ENCODE measurements at places on chromosomes 5 and 9.

DNA sequence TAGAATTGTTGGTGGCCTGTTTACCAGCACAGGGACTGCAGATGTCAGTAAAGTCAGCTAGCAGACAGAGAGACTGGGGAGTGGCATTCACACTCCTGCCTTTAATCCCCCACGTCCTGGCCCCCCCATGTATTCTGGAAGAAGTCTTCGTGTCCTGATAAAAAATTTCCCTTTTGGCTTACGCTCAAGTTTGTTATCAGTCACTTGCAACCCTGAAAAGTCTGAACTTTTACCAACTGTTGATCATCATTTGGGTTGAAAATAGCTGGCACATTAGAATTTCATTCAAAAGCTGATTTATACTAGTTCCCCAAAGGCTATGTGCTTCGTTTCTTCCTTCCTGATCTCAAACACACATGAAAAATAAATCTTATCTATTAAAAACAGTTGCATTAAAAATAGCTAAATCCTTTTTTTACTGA lies 5.8 kb upstream of the CRHBP start:
- no peak for DNase-seq

DNA sequence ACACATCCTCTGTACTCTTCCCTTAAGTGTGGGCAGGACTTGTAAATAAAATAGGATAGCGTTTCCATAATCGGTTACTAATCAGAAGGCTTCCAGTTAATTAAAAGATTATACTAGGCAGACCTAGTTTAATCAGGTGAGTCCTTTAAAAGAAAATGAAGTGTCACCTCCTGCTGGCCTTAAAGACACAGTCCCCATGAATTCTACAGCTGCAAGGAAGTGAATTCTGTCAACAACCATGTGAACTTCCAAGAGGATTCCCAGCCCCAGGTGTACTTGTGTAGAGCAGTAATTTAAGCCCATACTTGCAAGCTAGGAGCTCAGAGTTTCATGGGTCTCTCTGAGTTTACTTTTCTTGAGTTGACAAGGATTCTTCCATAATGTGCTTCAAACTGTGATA lies 918.3 kb downstream of the DTWD2 start:
- DNase-seq: no peak

DNA sequence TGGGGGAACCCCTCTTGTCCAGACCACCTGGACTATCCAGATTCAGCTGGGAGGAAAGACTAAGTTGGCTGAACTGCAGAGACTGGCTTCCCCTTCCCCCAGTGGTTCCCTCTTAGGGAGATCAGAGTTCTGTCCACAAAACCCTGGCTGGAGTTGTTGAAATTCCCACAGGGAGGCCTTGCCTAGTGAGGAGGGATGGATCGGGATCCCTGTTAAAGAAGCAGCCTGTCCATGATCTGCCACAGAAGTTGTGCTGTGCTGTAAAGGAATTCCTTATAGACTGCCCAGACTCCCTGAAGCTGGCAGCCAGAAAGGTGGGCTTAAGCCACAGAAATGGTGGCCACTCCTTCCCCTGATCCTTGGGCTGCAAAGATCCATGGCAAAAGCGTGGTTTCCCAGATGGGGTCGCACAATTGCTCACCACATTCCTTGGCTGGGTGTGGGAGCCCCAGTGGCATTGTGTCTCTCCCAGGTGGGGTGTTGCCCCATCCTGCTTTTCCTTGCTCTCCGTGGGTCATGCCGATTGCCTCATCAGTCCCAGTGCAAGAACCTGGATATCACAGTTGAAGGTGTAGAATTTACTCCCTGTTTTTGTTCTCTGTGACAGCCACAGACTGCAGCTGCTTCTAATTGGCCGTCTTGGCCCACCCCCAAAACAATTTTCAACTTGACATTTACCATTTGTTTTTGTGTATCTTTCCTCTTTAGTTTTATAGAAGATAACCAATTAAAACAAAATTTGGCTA lies 342.4 kb downstream of the FGF10 start:
- no peak for DNase-seq

DNA sequence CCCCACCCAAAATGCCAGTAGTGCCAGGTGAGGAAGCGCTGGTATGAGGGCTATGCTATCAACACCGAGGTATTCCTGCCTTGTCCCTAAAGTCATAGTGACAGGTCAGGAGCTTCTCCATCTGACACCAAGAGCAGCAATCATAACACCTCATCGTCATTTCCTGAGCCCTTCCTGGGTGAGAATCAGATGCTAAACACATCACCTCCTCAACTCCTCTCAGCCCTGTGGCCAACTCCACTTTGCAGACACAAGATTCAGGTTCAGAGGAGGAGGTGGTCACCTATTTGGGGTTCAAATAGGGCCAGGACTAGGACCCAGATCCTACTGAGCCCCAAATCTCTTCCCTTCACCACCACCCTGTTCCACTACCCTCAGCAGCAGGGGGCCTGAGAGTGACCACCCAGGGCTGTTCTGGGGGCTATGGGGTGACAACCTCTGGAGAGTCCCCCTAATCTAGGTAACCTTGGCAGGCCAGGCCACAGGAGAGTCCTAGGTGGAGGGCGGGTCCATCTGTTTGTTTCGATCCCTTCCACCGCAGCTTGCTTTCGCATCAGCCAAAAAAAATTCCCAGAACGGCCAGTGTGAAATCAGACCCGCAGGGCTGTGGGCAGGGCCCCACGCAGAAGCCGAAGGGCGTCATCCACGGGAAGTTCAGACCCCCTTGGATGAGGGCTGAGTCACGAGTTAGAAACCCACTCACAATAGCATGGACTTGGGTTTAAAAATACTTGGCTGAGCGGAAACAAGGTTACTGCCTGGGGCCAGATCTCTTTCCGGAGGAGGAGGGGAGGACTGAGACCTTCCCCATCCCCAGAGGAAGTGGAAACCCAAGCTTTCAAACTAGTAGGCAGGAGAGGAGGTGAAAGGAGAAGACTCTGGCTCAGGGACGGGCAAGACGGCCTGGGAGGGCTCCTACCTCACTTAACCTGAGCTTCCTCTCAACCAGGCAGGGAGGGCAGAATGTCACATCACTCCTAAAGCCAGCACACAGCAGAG lies 8.7 kb downstream of the STK10 start:
- no peak for DNase-seq
